Activated naive CD8-positive, alpha-beta T cell treated with anti-CD3 and anti-CD28 coated beads, Interleukin-2, amount 50 U/mL, for 24 hours (primary cell): ENCODE measurements at places on chromosomes 1 and 21.

DNA sequence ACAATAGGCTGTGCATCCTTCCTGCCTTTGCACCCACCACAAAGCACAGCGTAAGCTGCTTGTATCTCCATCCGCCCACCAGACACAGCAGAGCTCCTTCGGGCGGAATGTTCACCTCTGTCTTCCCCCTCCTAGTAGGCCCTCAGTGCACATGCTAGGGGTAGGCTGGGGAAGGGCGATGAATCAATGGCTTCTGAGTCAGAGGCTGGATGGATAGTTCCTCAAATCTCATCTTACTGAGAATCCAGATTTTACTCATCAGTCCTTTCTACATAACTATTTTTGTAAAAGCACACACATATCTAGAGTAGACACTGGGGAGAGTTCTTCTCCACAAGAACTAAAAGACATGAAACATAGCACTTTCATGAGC lies 73.8 kb downstream of the BCAR3 start:
- peak; percentile 53 for DNase-seq

DNA sequence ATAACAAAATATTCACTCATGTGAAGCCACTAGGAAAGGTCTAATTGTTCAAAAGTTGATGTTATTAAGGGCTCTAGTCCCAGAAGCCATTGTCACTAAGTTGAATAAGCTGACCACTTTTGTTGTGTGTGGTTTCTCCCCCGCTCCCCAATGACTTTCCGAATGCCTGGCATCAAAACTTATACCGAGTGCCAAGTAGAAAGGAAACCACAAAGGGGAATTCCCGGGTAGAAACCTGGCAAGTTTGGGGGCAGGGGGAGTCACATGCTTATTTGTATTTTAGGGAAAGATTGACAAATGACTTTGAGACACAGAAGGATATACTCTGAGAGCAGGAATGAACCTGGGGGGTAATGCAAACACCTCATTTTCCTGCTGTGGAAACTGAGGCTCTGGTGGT lies 154.1 kb downstream of the TGFBR3 start:
- peak; percentile 63 for DNase-seq

GRCh38 chr1:169726851-169727250 lies 7.0 kb downstream of the SELE start:
- no peak for DNase-seq

- DNase-seq: no peak
Measured at GRCh38 chr1:3706651-3707297, 45.5 kb upstream of the CCDC27 start.

DNA sequence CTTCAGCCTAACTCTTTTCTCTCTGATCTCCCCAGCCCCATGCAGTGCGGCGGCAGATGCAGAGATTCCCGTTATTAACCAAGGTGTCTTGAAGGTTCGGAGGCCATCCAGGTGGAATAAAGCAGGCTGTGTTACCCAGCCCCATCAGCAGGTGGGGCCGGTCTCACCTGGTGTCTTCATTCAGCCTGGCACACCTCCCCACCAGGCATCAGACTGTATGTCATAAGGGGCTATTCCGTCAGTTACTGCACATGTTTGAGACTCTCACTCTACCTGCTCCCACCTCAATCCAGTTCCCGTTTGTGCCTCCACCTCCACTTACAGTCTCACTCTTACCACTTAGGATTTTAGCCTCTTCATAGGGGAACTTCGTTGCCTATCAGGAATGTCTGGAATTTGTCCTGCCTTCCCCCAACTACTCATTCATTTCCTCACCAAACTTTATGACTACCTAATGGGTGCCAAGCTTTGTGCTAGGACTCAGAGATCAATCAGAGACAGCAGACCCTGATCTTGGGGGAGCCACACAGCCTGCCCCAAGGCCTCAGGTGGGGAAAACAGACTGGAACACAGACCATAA lies 170.2 kb downstream of the PLPP3 start:
- no peak for DNase-seq

DNA sequence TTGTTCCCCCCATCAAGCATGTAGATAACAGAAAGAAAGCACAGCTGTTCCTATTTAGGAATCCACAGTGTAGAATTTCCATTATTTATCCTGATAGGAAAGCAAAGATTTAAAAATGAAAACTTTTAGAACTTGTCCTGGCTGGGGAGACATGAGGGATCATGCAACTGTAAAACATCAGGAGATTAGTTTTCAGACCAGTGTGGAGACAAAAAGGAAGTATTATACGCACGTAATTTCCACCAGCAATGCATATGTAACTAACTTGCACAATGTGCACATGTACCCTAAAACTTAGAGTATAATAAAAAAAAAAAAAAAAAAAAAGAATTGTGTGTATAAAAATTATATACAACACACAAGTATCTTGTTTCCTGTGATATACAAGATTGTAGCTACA lies 172.4 kb downstream of the NEGR1 start:
- no peak for DNase-seq

DNA sequence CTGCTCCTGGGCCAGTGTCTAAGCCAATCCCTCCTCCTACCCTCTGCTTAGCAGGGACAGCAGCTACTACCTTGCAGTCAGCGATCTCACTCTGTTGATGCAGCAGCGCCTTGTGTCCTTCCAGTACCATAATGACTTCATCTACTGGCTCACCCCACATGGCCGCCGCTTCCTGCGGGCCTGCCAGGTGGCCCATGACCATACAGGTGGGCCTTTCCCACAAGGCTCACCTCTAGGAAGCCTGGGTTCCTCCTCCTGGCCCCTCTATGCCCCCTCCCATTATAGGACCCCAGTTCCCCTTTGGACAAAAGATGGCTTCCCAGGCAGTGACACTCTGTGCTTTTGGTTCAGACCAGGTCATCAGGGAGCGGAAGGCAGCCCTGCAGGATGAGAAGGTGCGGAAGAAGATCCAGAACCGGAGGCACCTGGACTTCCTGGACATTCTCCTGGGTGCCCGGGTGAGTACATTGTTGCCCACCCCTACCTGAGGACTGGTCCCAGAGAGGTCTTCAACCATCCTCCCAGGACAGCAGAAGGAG lies 15.1 kb downstream of the CYP4B1 start:
- no peak for DNase-seq

GRCh38 chr1:1510912-1511532 lies 940 bp upstream of the ATAD3A start:
- DNase-seq: peak; percentile 32

DNA sequence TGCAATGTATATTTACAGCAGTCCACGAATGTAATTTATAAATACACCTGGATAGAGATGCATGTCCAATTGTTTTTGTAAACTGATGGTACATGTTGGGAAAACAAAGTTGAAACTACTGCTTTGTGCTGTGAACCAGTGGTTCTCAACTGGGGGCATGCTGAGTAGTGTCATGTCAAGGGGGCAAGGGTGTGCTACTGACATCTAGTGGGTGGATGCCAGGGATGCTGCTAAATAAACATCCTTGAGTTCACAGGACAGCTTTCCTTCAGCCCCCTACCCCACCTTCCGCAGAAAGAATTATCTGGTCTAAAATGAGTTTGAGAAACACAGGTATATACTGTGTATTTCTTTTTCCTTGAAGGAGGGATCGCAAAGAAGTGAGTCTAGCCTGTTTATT lies 95.9 kb downstream of the RASAL2 start:
- no peak for DNase-seq

DNA sequence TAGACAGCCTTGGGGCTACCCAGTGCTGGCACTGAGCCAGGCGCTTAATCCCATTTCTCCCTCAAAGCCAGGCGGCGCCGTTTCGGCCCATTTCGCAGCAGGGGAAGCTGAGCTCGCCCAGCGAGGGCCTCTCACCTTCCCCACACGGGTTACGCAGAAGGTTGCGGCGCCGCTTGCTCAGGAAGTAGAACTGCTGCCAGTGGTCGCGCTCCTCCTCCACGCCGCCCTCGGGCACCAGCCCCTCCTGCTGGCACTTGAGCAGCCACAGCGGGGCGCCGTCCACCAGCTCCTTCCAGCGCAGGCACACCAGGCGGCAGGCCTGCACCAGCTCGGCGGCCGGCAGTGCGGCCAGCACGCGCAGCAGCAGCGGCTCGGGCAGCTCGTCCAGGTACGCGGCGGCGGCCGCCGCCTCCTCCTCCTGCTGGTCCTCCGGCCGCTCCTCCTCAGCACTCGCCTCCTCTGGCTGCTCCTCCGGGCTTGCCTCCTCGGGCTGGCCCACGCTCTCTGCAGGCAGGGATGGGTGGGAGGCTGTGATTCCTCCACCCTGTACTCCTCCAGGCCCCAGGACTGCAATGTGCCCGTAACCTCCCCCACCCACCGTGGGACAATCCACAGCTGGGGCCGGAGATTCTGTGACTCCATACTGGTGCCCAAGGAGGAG lies 3.8 kb downstream of the FBXO2 start:
- peak; percentile 88 for DNase-seq

GRCh38 chr1:8439015-8439702 lies 121.2 kb downstream of the SLC45A1 start:
- DNase-seq: no peak

DNA sequence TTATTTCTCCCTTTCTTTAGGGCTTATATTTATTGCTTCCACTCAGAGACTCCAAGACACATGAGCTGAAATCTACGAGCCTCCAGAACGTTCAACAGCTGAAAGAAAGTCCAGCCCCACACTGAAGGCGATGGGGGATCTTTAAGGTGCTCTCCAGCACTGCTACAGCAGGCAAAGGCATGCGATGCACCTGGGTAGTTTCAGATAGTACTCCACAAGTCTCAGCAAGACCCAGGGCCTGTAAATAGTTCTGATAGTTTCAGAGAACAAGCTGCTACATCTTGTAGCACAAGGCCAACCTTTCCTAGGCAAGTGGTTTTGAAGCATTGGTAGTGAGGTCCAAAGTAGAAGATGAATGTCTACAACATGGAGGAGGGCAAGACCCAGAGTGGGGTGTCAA lies 2.2 kb upstream of the HSD3B1 start:
- no peak for DNase-seq

GRCh38 chr1:190391582-190391981 lies 86.1 kb downstream of the BRINP3 start:
- no peak for DNase-seq

DNA sequence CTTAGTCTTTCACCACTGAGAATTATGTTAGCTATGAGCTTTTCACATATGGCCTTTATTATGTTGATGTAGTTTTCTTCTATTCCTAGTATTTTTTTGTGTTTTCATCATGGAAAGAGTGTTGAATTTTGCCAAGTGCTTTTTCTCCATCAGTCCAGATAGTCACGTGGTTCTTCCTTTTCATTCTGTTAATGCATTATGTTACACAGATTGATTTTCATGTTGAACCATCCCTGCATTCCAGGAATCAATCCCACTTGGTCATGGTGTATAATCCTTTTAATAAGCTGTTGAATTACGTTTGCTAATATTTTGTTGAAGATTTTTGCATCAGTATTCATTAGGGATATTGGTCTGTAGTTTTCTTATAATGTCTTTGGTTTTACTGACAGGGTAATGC lies 17.7 kb downstream of the FHAD1 start:
- DNase-seq: no peak
